ENCODE measurements at places on chromosomes 1 and 21.

DNA sequence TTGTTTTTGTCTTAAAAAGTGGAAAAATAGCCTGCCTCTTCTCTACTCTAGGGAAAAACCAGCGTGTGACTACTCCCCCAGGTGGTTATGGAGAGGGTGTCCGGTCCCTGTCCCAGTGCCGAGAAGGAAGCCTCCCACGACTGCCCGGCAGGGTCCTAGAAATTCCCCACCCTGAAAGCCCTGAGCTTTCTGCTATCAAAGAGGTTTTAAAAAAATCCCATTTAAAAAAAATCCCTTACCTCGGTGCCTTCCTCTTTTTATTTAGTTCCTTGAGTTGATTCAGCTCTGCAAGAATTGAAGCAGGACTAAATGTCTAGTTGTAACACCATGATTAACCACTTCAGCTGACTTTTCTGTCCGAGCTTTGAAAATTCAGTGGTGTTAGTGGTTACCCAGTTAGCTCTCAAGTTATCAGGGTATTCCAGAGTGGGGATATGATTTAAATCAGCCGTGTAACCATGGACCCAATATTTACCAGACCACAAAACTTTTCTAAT lies 35.0 kb upstream of the TDRD10 start:
- H3K4me1 ChIP-seq: peaks cover 7% of the 10 kb centered on the region
- DNase-seq: no peak
- H3K27ac ChIP-seq: no peak overlapping the region
- no peak overlapping the region for H3K4me3 ChIP-seq
- H3K36me3 ChIP-seq: no peaks in the 10 kb centered on the region
- peaks cover 4% of the 10 kb centered on the region for H3K27me3 ChIP-seq

GRCh38 chr1:176926330-176927086 lies 238.0 kb downstream of the ASTN1 start:
- H3K4me3 ChIP-seq: no peak overlapping the region
- peaks cover 22% of the 10 kb centered on the region for H3K36me3 ChIP-seq
- peaks cover 10% of the 10 kb centered on the region for H3K4me1 ChIP-seq

DNA sequence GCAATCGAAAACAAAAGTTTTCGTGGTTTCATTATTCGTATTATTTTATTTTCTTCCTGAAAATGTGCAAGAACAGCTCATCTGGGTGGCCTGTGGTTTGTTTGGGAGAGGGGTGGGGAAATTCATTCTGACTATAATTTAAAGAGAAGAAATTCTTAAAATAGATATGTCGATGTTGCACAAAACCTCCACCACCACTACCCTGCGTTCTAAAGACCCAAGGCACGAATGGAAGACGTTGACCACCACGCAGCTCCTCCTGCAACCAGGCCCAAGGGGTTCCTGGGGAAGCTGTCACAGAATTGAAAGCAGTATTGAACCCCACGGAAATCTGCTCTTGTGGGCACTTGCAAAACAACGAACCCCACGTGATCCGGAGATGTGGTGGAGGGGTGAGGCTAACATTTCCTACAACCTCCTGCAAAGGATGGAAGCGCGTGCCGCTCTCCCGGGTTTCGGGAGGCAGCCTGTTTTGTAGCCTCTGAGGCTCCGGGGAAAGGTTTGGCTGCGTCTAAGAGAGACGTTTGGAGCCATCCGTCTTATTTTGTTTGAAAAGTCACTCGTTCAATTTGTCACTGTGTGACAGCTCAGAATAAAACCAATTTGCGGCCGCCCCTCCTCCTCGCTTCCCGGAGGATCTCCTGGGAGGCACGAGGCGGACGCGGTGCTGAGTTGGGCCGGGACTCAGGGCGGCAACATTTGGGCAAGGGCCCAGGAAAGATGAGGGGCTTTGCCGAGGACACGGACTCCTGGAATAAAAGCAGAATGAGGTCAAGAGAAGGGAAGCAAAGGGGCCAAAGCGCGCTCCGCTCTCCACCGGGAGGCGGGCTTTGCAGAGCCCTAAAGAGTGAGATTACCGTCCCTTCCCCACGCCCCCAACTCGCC lies 810 bp upstream of the HLX start:
- H3K4me1 ChIP-seq: peaks cover 24% of the 10 kb centered on the region
- peaks cover 95% of the 10 kb centered on the region for H3K27me3 ChIP-seq

- peaks cover 28% of the 10 kb centered on the region for H3K4me1 ChIP-seq
- peak overlapping the region; percentile 7 for H3K27ac ChIP-seq
- no peak for DNase-seq
- no peaks in the 10 kb centered on the region for H3K36me3 ChIP-seq
These were observed 32.1 kb downstream of the NAV1 start for GRCh38 chr1:201570886-201571624.

- no peaks in the 10 kb centered on the region for H3K36me3 ChIP-seq
- peak overlapping the region; percentile 24 for H3K27ac ChIP-seq
- peaks cover 5% of the 10 kb centered on the region for H3K4me1 ChIP-seq
- H3K4me3 ChIP-seq: no peak overlapping the region
- H3K27me3 ChIP-seq: no peaks in the 10 kb centered on the region
- no peak for DNase-seq
These were observed 151.8 kb upstream of the B3GALT2 start for GRCh38 chr1:193338194-193338593.
